ENCODE measurements at places on chromosomes 2 and 18.

DNA sequence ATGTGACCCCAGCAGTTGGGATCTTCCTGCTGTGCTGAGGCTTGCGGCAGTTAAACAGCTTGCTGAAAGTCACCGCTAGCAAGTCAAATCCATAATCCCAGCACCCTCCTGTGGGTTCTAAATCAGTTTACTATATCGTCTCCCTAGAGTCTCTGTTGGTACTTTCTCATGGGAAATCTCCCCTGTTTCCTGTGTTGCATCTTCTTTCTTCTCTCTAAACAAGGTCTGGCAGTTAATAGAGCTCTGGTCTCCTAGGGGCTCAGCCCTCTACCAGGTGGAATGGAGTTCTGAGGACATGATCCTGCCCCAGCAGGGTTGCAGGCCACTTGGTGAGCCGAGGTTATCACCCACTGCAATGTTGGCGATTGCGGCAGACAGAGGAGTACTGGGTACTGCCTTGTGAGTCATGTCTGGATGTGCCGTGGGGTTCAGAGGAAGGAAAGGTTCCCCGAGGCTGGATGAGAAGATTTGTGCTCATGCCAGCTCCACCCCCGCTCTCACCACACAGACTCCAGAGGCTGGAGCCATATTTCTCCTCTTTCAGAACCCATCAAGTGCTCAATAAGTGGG is 59.4 kb upstream of the SIX2 start:
- DNase-seq = peak; percentile 45

GRCh38 chr2:36490749-36491148 is 107.2 kb downstream of the FEZ2 start:
- no peak for DNase-seq

- DNase-seq = no peak
Measured at GRCh38 chr2:63729362-63729761, 112.3 kb upstream of the UGP2 start.

DNA sequence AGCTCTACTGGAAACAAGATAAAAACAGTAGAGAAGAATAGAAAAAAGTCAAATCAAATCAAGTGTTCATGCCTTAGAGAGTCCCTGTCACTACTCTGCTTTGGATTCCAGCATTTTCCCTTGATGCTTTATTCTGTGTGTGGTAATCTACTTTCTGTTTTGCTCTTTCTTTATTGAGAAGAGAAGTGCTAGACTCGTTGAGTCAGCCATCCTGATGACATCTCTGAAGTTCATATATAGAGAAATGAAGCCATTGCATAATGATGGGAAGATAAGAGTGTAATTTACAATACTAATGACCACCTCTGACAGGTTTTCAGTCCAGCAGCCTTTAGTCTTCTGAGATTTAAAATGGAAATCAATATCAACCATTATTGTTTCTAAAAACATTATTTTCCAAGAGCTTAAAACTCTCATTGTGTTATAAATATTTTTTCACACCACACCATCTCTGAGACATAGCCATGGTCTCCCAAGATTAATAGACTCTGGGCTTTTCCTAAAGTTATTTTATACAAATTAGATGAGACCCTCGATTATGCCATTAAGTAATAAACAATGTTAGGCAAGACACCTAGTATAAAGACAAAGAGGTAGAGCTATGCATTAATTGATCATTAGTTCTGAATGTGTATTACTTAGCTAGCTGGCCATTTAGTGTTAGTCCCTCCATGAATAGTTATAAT is 679.0 kb upstream of the ACVR2A start:
- no peak for DNase-seq

DNA sequence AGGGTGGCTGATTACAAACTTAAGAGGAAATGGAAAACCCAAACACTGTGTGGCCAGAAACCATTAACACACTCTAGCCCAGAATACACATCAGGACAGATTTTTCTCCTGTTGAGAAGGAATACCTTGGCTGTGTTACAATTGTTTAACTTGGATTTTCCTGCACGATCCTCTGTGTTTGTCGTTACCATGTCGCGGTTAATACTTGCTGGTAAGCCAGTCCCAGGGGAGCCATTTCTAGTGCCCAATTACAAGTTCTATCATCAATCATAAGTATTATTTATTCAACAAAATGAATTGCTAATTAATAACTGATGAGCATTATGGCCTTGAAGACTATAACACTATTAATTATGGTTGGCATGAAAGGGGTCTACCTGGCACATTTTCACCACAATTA is 146.8 kb downstream of the LNPK start:
- DNase-seq = no peak

GRCh38 chr2:153871231-153872221 is at the start of gene GALNT13:
Gene GALNT13, plus strand, starts transcription at chr2:153871922.
- no peak for DNase-seq

- DNase-seq = no peak
Measured at GRCh38 chr2:60028849-60029565, 524.4 kb downstream of the BCL11A start.

DNA sequence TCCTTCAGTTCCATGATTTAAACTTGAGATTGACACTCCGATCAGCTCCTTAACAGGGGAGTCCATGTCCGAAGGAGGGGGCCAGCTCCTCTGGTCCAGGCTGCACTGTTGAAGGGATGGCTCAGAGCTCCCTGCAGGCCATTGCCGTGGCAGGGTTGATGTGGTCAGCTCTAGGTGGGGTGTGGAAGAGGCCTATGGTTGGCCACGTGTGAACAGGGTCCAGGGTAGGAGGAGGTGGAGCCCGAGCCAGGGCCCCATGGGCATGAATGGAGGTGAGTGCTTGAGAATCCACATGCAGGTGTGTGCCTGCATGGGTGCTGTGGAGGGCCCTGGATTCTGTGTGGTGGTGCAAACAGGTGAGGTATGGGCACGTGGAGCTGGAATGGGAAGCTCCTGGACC is 1.1 kb downstream of the SPEG start:
- DNase-seq = no peak
